ENCODE measurements at places on chromosomes 4 and X.
A peak's percentile ranks its signal among the peaks of the same experiment; 100 is the strongest.

GRCh38 chr4:80196259-80196921 is 913 bp upstream of the PRDM8 start:
- DNase-seq = no peak

DNA sequence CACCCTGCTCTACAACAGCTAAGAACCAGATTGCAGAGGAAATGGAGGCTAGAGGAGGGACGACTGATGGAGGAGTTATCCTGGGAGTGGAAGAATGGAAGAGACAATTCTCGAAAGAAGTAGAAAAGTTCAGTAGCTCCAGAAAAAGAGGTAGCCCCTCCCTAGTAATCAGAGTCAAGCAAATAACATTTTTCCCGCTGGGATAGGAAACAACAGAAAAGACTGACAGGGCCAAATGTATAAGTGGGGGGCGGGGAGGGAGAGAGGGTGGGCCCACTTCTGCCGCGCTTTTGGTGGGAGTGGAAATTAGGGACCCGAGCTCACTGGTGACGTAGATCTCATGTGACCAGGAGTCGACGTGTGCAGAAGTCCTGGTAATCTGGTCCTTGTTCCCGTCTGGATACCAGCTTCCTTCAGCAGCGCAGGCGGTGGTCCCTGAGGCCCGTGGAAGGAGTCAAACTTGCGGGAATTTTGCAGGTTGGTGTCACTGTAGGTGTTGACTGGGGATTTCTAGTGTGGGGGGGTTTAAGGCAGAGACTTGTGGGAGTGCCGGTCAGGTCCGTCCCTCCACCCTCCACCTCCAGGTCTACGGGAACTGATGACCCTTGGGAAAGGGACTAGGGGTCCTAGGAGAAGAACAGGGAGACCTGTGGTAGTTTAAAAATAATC is at the start of gene TCEAL9:
TCEAL9 (plus strand) TSS at position 377 of the 669 bp plus-strand sequence. CDS start 1,179 bp downstream, outside the sequence.
- peak; percentile 41 for DNase-seq

DNA sequence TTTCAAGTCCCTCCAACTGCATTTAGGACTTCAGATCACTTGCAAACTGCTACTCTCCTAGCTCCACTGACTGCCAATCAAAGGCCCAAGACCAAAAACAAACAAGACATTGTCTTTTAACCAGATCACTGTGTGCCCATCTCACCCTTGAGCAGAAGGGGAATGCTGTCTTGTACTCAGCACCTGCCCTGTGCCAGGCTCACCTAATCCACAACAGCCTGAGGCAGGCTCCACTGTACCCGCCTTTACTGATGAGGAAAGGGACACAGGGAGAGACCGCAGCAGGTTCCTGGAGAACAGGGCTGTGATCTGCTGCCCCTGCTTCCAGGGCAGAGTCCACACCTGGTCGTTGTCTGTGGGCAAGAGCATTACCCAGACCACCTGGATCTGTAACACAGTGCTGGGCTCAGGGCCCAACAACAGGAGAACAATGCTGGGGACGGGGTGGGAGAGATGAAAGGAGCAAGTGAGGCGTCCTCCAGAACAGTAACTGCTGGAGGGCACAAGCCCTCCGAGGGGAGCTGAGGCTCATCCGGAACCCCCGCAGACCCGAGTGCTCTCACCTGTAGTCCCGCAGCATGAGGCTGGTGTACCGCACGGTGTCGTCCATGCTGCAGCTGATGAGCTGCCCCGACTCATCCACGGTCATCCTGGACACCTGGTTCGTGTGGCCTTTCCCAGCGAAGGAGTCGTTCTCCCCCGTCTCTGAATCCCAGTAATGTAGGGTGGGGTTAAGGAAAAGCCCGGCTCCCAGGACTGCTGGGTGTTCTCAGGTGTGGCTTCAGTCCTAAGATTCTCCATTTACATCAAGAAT is 33.9 kb downstream of the WDR1 start:
- no peak for DNase-seq

DNA sequence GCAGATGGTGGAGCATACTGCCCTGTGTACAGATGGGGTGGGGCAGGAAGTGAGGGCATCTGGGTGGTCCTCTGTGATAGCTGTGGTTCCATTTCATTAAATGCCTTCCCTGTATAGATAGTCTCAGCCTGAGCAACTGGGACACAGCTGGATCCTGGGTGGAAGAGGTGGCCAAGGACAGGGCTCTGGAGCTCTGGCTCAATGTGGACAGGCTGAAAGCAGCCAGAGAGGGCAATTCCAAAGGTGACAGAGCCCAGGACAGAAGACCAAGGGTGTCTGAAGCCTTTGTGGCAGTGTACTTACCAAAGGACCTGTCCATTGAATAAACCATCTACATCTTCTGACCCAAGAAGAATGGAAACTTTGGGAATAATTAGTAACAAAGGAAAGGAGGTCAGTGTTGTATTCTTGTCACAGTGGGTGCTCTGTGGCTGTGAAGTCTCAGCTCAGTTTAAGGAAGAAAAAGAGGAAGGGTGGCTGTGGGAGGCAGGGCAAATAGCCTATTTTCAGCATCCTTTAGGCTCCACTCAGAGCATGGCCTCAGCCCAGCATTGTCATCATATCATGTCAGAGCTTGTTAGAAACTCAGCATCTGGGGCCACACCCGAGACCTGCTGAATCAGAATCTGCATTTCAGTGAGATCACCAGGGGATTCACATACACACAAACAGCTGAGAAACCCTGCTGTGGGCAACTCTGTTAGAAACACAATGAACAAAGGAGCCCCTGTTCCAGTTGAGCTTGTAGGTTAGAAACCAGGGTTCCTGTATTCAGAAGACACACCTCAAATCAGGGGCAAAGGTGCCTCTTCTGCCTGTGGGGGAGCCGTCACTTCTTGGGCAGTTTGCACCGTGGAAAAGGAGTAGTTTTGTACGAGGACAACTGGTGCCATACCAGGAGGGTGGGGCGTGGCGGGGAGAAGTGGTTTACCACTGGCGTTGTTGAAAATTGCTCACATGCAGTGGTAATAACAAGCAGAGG is 168.6 kb downstream of the PTTG2 start:
- no peak for DNase-seq

- DNase-seq = no peak
Observed at GRCh38 chrX:37076983-37077382, 68.8 kb downstream of the FAM47C start.

DNA sequence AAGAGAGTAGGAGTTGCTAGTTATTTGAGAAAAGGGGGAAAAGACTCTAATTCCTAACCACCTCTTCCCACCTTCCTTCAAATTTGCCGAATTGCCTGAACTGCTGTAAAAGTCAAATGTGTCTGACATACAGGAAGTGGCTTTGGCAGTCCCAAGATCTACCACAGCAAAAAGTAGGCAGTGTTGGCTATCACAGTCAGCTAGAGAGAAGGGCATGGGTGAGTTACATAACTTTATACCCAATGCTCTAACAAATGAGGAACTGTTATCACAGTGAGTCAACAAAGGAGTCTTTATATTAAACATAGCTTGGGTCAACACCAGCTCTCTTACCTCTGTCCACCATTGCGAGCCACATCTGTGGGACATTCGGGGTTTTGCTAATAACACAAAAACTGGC is 2.4 kb upstream of the MBNL3 start:
- peak; percentile 85 for DNase-seq

DNA sequence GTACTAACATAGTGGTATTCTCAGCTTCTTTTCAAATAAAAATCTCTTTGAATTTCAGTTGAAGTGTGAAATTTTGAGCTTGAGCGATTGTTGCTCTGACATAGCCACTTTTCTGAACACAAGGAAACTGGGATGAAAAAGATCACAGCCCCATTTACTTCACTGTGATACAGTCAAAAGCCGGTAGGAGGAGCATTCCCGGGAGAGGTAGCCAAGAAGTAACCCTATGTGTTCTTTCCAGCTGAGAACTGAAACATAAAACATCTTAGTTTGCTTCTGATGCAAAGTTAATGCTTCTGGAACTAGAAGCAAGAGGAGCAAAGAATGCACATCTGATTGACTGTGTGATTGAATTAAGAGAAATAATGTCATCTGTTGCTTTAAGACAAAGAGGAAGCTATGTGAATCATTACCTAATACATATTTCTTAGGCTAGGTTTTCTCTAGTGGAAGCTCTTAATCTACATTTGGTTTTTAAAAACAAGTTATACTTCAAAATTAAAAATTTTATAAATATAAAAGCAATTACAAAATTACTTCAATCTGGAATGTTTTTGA is 88.3 kb upstream of the UNC5C start:
- DNase-seq = no peak

DNA sequence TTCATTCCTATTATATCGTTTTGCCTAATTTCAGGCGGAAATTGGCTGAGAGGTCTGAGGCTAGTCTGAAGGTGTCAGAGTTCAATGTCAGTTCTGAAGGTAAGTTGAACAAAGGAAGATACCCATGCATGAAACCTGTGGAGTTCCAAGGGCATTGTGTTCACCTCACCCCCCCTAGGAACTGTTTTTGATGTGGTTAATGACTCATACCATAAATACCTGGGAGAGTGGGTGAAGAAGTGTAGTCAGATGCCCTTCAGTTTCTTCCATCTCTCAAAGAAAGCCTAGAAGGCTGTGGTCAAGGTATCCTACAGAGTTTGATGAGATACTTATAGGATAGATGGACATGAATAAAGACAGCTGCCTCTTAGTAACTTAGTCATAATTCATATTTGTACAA is 2.7 kb downstream of the UTP14A start:
- no peak for DNase-seq

- no peak for DNase-seq
Observed at GRCh38 chrX:40012868-40013265, 84.9 kb downstream of the BCOR start.

- DNase-seq = peak; percentile 11
Observed at GRCh38 chr4:95092766-95093165, 335.0 kb downstream of the BMPR1B start.

- peak; percentile 39 for DNase-seq
Observed at GRCh38 chr4:76305971-76306881, at the start of gene STBD1. STBD1 (plus strand) TSS chr4:76306733; CDS start chr4:76306770, 37 bp downstream.

GRCh38 chrX:117568238-117568637 is 548.4 kb downstream of the KLHL13 start:
- no peak for DNase-seq

DNA sequence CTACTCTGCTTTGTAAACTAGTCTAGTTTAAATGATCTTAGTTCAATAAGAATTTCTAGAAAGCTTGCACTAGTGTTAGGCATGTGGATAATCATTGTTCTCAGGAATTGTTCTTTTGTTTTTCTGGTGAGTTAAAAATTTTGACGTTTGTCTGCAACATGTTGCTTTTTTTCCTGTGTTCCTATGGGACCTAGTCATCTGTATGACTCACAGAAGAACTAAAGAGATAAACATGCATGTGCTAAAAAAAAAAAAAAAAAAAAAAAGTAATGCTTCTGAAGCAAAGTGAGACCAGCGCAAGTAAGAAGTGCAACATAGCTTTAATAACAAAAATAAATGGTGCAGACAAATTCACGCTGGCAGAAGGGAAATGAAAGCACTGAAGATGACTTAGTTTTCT is 471.2 kb downstream of the IQCM start:
- no peak for DNase-seq

DNA sequence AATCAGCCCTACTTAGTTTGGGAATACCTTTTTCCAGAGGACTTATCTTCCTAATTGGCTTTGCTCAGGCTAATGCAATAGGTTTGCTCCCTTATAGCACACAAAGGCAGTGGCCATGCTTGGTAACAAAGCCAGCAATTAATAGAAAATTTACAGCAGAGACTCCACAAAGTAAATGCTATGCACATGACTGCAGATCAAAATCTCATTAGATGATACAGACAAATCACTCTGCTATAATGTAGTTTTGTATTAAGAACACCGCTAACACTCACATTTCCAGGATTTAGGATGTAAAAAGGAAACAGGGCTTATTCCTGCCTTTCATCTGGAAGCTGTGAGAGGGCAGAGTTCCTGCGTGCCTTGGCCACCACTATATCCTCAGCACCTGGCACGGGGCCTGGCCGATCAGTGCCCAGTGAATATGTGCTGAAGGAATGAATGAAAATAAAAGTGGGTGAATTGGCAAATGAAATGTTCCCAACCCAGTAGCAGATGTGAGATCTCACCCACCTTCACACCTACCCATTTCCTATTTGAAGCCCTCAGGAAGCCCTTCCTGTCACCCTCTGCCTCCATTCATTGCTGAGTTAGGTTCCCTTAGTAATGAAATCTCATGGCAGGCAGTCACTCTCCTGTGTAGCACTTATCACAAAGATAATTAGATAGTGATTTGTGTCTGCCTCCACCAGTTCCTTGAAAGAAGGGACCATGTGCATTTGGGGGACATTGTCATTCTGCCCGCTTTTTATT is 5.1 kb downstream of the SEPTIN6 start:
- DNase-seq = no peak

DNA sequence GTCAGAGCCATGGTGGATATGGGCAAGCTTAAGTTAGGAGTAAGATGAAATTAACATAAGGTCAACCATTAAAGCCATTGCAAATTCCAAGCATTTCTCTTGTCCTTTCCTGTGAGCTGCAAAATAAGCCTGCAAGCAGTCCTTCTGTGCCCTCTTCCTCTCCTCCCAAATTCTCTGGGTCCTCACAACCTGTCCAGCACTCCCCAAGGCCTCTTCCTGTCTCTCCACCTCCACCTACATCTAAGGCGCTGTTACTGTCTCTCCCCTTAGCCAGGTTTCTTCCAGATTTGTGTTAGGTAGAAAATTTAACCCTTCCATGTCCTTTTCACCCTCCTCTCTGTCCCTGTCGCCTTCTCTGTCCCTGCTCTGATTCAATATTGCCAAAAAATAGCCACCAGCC is 22.2 kb downstream of the ETDC start:
- no peak for DNase-seq

GRCh38 chr4:101140228-101140627 is 207.1 kb downstream of the PPP3CA start:
- DNase-seq = no peak

- no peak for DNase-seq
Observed at GRCh38 chr4:79848329-79848728, 224.7 kb downstream of the ANTXR2 start.

Measured in hematopoietic multipotent progenitor cell treated with erythropoietin and hydrocortisone succinate and interleukin-3 and kit ligand, for 8 days (in vitro differentiated cells).